Stimulated activated CD8-positive, alpha-beta memory T cell treated with anti-CD3 and anti-CD28 coated beads, Interleukin-15, amount 100 ng/mL, for 1 hour (primary cell): ENCODE measurements at places on chromosomes 2 and 18.

DNA sequence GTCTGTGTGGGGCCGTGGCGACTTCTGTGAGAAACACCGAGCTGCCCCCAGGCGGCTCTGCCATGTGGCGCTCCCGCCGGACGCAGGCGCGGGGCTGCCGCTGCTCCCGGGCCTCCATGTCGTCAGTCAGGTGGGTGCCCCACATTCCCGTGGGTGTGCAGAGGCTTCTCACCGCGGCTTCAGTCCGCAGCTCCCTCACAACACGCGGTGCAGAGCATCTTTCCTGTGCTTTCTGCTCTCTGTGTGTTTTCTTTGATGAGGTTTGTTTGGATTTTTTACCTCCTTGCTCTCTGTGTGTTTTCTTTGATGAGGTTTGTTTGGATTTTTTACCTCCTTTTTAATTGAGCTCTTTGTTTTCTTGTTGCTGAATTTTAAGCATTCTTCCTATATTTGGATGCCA lies 13.0 kb downstream of the AQP12A start:
- DNase-seq = no peak

- DNase-seq = no peak
Observed at GRCh38 chr2:66832646-66833435, 397.9 kb downstream of the MEIS1 start.

GRCh38 chr18:48020337-48021250 lies 90.1 kb upstream of the SMAD2 start:
- DNase-seq = no peak

DNA sequence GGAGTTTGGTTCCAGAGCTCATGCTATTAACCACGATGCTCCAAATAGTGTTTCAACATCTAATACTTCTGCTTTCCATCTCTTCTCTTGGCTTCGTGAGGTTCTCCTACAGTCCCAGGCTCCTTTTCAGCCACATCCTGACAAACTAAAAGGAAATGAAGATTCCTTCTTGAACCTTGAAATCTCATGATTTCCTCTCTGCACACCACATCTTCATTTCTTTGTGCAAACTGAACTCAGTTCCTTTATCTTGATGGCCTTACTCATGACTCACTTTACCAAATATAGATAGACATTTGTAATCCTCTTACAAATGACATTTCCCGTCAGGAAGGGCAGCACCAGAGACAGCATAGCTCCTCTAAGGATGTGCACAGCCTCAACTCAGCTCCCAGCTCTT lies 50.0 kb upstream of the ITGA4 start:
- no peak for DNase-seq

DNA sequence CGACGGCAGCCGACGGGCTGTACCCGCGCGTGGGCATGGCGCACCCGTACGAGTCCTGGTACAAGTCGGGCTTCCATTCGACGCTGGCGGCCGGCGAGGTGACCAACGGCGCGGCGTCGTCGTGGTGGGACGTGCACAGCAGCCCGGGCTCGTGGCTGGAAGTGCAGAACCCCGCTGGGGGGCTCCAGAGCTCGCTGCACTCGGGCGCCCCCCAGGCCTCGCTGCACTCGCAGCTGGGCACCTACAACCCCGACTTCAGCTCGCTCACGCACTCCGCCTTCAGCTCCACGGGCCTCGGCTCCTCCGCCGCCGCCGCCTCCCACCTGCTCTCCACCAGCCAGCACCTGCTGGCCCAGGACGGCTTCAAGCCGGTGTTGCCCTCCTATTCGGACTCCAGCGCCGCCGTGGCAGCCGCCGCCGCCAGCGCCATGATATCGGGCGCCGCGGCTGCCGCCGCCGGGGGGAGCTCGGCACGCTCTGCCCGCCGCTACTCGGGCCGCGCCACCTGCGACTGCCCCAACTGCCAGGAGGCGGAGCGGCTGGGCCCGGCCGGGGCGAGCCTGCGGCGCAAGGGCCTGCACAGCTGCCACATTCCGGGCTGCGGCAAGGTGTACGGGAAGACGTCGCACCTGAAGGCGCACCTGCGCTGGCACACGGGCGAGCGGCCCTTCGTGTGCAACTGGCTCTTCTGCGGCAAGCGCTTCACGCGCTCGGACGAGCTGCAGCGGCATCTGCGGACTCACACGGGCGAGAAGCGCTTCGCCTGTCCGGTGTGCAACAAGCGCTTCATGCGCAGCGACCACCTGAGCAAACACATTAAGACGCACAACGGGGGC lies 2.0 kb downstream of the SP9 start:
- DNase-seq = no peak

- DNase-seq = no peak
Observed at GRCh38 chr2:225100856-225101294, 58.6 kb upstream of the DOCK10 start.

- no peak for DNase-seq
Observed at GRCh38 chr2:189466656-189467055, 25.4 kb downstream of the WDR75 start.

- DNase-seq = peak; percentile 59
Observed at GRCh38 chr2:6865346-6866274, at the start of gene CMPK2. TSS of gene CMPK2 (minus strand) at chr2:6865907. CDS start at chr2:6865696, 211 bp downstream.

GRCh38 chr2:215401896-215402379 lies 33.9 kb downstream of the FN1 start:
- no peak for DNase-seq

GRCh38 chr2:39228413-39229209 lies 15.2 kb downstream of the CDKL4 start:
- DNase-seq = no peak

DNA sequence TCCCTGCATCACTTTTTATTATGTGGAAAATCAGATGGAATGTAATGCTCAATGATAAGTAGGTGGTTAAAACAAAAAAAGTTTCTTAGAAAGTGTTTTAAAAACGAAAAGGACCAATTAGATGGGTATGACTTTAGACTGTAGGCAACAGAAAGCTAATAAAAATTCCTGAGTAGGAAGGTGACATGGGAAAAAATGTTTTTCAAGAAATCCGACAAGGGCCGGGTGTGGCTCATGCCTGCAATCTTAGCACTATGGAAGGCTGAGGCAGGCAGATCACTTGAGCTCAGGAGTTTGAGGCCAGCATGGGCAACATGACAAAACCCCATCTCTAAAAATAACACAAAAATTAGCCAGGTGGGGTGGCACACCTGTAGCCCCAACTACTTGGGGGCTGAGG lies 126.1 kb downstream of the THADA start:
- DNase-seq = no peak

DNA sequence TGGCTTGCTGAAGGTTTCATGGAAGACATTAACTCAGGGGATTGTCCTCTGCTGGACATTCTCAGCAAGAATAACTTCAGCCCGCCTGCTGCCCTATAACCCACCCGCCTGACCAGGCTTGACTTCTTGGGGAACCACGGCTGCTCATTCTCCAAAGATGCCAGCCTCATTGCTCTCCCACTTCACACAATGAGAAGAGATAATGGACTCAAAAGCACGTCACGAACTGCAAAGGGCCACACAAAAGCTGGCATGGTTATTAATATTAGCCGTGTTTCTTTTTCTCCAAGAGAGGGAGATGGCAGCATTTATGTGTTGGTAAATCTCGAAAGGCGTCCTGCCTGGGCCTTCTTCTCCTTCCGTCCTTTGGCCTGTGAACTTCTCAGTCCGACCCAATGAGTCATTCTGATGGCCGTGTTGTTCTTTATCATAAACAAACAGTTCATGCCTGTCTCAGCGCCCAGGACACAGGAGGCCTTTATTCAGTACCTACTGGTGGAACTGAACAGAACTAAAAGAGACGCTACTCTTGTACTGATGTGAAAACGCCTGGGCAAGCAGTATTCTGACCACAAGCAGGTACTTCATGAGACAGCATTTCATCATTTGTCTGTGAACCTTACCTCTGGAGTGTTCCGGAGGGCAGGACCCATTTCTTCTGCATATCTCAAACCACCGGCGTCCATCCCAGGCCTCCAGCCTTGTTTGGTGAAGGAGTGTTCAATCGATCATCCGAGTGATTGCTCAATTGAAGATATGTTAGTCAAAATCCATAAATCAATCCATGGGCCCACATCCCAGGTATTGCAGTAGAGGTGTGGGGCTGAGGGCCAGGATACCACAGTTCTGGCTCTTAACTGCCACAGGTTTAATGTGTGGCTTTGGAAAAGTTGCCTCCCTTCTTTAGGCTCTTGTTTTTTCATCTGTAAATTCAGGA lies 25.1 kb upstream of the KLHL29 start:
- DNase-seq = no peak

DNA sequence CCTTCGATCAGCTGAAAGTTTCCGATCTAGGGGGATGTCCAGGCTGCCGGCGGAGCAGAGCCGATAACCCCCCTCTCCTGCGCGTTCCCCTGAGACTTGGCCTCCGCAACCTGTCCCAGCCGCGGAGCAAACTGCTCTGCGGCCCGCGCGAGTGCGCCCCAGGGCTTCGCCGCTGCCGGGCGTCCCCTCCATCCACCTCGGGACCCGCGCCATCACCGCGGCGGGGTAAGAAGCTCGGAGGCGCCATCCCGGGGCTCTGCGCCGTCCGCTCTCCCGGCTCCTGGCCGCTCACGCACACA lies 990 bp upstream of the GDF7 start:
- DNase-seq = no peak

GRCh38 chr2:242002944-242003343 lies 133.4 kb downstream of the RTP5 start:
- DNase-seq = no peak

DNA sequence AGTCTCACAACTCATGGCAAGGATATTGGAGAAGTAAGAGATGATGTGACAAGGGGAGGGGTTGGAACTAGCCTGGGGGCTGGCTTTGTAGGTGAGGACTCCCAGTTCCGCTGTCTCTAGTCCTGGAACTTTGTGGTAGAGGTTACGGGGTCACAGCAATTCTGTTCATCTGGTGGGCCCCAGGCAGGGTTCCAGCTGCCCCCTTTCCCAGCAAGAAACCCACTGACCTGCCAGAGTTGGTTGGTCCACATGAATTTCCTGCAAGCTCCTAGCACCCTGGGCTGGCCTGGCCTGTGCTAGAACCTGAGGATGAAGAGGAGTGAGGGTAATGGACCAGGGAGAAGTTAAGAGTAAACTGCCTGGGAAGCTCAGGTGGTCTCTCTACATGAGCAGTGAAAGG lies 41.3 kb downstream of the PSD4 start:
- no peak for DNase-seq

GRCh38 chr2:182302174-182302573 lies 124.7 kb downstream of the PDE1A start:
- no peak for DNase-seq

- no peak for DNase-seq
Observed at GRCh38 chr2:23532391-23533337, 147.7 kb downstream of the KLHL29 start.

DNA sequence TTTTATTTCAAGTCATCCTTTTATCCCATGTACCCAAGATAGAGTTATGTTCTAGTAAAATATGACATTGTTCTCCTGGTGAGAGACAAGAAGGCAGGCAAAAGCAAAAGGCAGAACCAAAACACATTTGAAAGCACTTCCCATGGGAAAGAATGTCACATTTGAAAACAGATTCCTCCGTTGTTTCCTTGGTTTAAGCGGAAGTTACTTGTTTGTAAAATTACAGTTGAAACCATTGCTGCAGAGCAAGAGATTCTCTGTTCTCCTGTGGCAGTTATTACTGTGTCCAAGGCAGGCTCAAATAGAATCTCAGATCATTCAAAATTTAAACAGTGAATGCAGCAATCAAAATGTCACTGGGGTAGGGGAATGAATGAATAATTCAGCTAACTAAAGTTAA lies 149.6 kb downstream of the MTCL1 start:
- DNase-seq = no peak

- DNase-seq = no peak
Observed at GRCh38 chr2:42360493-42360889, 526 bp downstream of the COX7A2L start.

DNA sequence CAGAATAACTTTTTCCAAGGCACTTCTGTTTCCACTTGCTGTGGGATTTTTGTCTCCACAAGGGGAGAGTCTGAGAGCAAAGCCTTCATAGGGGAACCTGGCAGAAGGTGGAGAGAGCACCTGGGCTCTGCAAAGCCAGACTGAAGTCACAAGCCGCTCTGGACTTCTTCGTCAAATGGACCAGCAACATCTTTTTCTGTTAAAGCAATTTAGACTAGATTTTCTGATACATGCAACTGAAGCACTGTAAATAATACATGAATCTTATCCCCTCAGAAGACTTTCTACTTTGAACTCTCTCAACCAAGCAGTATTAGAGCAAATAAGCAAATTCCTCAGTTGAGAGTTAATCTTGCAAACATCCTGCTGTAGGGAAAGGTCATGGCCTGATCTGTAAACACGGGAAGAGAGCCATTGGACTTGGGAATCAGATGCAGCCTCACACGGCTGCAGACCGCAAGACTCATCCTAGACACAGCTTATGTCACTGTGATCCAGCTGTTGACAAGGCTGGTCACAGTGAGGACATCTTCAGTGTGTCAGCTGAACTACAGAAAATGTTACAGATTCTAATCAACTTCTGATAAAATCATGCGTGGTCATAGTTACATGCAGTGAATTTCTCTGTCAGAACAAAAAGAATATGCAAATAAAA lies 3.2 kb downstream of the SH3YL1 start:
- no peak for DNase-seq

- no peak for DNase-seq
Observed at GRCh38 chr18:54173980-54174630, 50.4 kb downstream of the MBD2 start.

DNA sequence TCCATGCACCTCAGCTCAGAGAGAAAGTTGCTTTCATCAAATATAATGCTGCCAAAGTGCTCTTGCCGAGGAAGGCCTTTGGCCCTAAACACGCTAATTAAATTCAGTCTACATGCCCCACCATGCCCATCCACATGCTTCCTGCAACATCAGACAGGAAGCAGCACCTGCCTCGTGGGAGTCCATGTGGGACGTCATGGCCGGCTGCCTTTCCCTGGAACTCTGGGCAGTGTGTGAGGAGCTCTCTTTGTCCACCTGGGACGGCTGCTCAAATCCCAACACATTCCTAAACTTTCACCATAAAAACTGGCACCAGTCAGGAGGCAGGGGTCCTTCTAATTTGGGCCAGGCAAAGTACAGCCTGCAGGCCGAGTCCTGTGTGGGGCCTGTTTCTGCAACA lies 23.1 kb downstream of the FAM178B start:
- DNase-seq = no peak

DNA sequence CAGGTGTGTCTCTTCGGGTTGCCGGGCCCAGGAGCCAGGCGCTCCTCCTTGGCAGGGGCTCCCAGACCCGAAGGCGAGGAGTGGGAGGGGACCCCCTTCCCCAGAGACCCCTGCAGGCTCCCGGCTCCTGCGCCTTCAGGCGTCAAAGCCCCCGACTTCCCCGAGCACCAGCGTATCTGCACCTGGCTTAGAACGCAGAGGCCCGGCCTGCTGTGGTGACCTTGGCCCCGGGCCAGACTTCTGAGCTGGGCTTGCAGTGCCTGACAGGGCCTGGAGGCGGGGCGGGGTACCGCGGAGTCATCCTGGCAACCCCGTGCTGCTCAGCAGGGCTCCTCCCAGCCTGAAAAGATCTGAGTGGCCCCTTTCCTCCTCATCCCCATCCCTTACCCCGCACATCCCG lies 27.0 kb downstream of the SKA1 start:
- DNase-seq = no peak

DNA sequence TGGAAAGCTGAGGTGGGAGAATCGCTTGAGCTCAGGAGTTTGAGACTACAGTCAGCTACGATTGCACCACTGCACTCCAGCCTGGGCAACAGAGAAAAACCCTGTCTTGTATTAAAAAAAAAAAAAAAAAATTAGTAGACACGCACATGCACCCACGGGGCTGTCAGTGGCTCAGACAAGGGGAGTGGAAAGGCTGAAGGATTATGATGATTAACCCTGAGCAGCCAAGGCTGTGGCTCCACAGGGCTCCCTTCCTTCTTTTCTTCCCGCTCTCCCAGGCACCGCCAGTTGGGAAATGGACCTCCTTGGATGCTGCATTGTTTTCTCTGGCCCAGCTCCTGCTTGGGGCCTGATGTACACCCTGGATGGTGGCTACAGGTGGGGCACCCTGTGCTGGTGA lies 49.0 kb upstream of the RAB6C start:
- DNase-seq = no peak

GRCh38 chr18:48475635-48476549 lies 62.9 kb upstream of the CTIF start:
- no peak for DNase-seq
